Neural crest cell (in vitro differentiated cells): ENCODE measurements at places on chromosomes 13 and 19.

GRCh38 chr19:38142176-38143035 lies 81.6 kb downstream of the DPF1 start:
- peak; percentile 63 for DNase-seq

DNA sequence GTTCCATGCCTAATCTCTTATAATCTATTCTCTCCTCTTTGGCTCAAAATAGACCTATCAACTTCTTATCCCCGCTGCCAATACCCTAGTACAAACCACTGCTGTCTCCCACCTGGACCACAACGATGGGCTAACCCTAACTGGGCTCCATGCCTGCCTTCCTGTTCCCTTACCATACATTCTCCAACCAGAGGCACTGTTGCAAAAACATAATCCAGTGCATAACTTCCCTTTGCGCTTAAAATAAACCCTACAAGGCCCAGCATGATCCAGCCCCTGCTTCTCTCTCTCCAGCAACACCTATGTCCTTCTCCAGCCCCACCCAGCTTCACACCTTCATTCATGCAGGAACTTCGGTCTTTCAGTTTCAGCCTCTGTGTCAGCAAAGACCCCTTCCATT lies 27.4 kb upstream of the CEBPA start:
- no peak for DNase-seq

DNA sequence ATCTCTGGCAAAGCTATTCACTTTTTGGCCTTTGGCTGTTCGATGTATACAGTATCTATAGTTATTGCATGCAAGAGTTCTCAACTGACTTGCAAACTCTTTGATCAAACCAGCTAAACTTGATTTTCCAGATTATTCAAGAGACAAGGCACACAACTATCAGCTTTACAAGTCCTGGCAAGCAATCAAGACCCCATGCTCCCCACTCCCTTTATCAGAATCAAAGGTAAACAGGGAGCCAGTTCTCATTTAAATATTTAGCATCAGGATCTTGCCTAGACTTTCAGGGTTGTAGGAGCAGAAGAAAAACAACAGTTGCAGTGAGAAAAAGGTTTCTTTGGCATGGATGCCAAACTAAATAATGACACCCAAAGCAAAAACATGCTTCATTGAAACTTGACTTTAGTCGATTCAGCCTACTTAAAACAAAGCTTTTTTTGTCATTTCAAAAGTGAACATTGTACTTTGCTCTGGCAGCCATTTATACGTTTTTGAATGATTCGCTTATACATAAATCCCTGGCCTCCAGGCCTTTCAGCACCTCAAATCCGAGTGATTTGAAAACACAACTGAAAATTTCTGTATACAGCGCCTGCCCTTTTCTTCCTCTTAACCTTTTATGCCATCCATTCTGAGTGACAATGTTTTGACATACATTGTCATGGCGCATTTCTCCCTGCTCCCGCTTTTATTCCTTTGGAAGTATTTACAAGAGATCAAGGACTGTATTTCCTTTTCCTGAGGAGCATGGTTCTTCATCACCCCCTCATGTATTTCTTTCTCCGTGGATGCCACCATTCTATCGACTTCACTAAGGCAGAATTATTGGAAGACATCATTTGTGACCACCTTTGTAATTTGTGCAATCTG lies 340.8 kb downstream of the KLF5 start:
- no peak for DNase-seq

GRCh38 chr19:41993612-41994483 lies at the start of gene ATP1A3:
Gene ATP1A3 (minus strand): TSS chr19:41994230. CDS start chr19:41994076, 154 bp downstream.
- DNase-seq = peak; percentile 51

DNA sequence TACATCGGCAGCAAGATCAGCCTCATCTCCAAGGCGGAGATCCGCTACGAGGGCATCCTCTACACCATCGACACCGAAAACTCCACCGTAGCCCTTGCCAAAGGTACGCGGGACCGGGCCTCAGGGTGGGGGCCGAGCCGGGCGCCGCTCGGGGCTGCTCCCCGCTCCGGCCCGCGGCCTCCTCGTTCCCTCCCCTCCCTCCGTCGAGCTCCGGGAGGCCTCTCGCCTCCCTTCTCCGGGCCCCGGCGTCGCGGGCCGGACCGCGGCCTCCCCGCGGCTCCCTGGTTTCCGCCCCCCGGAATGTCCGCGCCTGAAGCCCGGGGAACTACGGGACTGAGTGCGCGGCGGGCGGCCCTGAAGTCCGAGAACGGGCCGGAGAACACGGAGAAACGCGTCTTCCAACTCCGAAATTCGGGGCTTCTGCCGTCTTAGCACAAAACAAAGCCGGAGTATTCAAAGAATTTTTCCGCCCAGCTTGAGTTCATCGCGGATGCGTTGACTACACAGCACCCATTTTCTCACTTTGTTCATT lies 423 bp downstream of the LSM14A start:
- peak; percentile 16 for DNase-seq

GRCh38 chr13:69585656-69586055 lies 522.0 kb upstream of the ATXN8OS start:
- DNase-seq = no peak

- no peak for DNase-seq
Observed at GRCh38 chr13:111046590-111047141, 68.4 kb upstream of the ARHGEF7 start.

DNA sequence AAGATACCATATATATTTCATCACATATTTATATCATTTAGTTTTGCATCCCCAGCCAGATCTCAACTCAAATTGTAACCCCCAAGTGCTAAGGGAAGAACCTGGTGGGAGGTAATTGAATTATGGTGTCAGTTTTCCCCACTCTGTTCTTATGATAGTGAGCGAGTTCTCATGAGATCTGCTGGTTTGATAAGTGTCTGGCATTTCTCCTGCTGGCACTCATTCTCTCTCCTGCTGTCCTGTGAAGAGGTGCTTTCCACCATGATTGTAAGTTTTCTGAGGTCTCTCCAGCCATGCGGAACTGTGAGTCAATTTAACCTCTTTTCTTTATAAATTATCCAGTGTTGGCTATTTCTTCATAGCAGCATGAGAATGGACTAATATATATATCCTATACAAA lies 462.5 kb upstream of the SLITRK5 start:
- DNase-seq = no peak

DNA sequence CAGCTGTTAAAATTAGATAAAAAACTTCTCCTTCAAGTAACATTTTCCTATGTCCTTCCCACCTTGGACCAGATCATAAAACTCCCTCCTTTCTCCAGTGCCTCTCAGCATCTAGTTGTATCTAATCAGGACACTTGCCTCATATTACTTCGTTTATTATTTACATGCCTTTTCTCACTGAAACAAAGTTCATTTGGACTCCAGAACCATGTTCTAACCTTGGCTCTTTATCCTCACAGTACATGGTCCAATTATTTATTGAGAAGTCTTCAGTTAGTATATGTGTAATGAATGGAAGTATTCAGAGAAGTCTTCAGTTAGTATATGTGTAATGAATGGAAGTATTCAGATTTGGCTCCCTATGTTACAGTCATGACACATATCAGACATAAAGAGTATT lies 342.7 kb downstream of the OXGR1 start:
- no peak for DNase-seq

DNA sequence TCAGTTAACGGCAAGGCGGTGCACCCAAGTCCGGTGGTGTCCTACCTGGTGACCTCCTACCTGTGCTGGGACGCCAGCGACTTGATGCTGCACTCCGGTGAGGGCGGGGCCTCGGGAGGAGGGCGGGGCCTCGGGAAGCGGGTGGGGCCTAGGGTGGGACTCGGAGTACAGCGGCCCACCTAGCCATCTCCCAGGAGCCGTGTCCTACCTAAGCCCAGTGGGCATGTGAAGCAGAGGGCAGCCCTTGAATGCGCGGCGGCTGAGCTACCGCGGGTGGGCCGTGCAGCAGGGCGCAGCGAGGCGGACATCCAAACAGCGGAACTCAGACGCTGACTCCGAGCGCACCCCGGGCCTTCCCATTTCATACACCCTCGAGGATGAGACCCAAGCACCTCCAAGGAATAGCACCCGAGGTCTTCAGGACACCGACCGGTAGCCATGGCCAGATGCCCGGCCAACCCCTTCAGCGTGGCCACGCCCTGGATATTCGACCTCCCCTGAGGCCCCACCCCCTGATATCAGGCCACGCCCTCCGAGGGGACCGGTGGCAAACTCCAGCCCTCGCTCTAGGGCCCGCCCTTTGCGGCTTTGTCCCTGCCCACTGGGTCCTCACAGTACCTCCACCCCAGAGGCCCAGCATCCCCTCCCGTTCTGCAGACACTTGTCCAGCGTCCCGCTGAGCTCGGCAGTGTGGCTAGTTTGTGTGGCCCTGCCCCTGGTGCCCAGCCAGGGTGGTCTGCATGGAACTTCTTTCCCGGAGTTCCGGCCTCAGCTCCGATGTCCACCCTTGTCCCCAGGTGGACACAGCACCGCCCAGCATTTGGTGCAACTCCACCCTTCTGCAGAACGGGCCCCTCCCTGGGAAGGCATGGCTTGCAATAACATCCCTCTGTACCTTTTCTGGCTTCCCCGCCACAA lies 5.4 kb downstream of the KLK1 start:
- DNase-seq = peak; percentile 66

DNA sequence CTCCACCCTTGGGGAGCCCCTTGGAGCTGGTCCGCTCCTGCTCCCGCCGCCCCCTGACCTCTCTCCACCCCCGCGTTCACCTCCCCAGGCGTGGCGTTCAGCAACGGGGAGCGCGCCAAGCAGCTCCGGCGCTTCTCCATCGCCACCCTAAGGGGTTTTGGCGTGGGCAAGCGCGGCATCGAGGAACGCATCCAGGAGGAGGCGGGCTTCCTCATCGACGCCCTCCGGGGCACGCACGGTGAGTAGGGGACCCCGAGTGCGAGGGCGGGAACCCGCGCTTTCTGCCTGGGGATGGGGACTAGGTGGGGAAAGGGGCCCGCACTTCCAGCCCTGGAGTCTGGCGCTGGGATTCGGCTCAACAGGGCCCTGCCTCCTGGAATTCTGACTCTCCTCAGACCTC lies 1.7 kb downstream of the CYP2A13 start:
- no peak for DNase-seq

DNA sequence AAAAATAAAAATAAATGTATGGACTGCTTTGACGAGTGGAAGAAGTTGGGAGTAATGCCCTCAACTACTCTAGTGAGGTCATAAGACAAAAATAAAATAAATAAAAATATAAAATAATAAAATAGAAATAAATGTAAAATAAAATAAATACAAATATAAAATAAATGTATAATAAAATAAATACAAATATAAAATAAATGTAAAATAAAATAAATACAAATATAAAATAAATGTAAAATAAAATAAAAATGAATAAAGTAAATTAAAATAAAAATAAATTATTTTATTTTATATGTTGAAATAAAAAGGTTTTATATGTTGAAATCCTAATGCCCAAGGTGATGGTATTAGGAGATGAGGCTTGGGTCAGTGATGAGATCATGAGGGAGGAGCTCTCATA lies 20.1 kb upstream of the IGSF23 start:
- DNase-seq = no peak
